Activated CD8-positive, alpha-beta memory T cell treated with anti-CD3 and anti-CD28 coated beads, Interleukin-2, amount 10 ng/mL, durations not matched to agents 7 days and 5 days (primary cell): ENCODE measurements at places on chromosomes 11 and 22. TPM values are rescaled to one million over a fixed set of nuclear protein-coding genes. Genes with fewer than 3 reads are reported as not detected.
A peak's percentile ranks its signal among the peaks of the same experiment; 100 is the strongest.

Gene C11orf91
- total RNA-seq: not detected

Gene ANO5
- total RNA-seq: 0.16 TPM

Gene PATE4
- not detected for total RNA-seq

Gene PRRG4
- 1.9 TPM for total RNA-seq

Gene STIP1
- 410 TPM for total RNA-seq

Gene CLCF1
- 1.9 TPM for total RNA-seq

Gene CDON
- total RNA-seq: 1.5 TPM

Gene EMID1
- total RNA-seq: not detected

DNA sequence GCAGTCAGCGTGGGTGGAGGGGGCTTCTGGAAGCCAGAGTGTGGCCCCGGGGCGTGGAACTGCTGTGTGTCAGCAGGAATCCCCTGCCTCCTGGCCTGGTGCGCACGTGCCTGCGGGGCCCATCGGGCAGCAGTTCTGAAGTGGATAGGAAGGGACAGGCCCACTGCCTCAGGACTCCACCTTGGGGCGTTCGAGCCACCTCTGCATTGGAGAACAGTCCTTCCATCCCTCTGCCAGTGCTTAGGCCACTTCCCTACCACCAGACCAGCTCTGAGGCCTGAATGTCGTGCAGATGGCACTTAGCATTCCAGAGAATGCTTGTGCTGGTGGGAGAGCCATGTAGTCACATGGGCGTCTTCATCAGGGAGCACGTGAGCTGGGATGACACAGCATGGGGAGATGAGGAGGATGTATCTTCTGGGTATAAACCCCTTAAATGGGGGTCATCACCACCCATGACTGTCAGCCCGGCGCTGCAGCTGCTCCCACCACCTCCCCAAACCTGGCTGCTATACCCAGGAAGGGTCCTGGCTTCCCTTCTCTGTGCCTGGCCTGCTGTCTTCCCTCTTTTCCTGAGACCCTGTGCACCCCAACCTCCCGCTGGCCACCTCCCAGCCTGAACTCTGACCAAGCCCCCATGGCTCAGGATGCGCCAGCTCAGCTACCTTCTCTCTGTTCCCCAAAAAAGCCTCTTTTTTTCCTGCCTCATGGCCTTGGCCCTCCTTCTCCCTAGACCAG, 9.7 kb downstream of the INCENP start:
- H3K27me3 ChIP-seq: no peaks in the 10 kb centered on the region
- H3K4me3 ChIP-seq: no peak overlapping the region
- peaks cover 28% of the 10 kb centered on the region for H3K4me1 ChIP-seq
- H3K36me3 ChIP-seq: peaks cover 50% of the 10 kb centered on the region
- DNase-seq: no peak

- DNase-seq: no peak
- H3K4me3 ChIP-seq: no peak overlapping the region
- no peak overlapping the region for H3K27ac ChIP-seq
- no peaks in the 10 kb centered on the region for H3K4me1 ChIP-seq
Observed at GRCh38 chr11:28524098-28524497, 415.9 kb downstream of the METTL15 start.

- peaks cover 57% of the 10 kb centered on the region for H3K27me3 ChIP-seq
- DNase-seq: no peak
- H3K36me3 ChIP-seq: no peaks in the 10 kb centered on the region
- H3K4me1 ChIP-seq: peaks cover 13% of the 10 kb centered on the region
Observed at GRCh38 chr22:42366806-42367581, 65.2 kb downstream of the NFAM1 start.

DNA sequence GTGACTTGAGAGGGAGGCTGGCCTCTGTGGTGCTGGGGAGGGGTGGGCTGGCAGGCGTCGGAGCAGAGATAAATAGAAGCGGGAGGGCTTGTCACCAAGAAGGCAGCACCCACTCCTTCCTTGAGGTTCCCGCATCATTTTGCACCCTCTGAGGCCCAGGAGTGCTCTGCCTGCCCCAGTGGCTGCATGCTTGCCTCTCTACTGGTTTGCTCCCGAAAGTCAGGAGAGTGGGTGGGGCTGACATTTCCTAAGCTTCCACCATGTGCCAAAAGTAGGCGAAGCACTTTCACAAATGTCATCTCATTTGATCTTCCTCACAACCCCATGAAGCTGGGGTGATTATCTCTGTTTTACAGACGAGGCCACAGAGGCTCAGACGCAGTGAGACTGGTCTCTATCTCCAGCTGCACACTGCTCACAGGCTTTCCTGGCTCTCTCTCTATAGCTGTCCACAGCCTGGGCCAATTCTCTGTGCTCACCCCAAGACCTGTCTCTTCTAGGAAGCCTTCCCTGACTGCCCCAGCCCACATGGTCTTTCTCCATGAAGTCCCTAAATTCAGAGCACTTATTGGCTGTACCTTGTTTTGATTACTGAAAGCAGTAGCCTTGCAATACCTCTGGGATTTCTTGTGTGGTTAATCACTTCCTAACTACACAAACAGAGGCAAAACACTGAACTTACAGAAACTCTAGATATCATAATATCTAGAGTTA, 2.6 kb upstream of the UCP3 start:
- H3K4me1 ChIP-seq: peaks cover 65% of the 10 kb centered on the region
- DNase-seq: peak; percentile 70
- H3K27ac ChIP-seq: peak overlapping the region; percentile 82
- H3K27me3 ChIP-seq: no peaks in the 10 kb centered on the region

- no peak overlapping the region for H3K27ac ChIP-seq
- peak; percentile 37 for DNase-seq
- no peak overlapping the region for H3K4me3 ChIP-seq
Observed at GRCh38 chr22:49754696-49755630, 72.7 kb downstream of the BRD1 start.

DNA sequence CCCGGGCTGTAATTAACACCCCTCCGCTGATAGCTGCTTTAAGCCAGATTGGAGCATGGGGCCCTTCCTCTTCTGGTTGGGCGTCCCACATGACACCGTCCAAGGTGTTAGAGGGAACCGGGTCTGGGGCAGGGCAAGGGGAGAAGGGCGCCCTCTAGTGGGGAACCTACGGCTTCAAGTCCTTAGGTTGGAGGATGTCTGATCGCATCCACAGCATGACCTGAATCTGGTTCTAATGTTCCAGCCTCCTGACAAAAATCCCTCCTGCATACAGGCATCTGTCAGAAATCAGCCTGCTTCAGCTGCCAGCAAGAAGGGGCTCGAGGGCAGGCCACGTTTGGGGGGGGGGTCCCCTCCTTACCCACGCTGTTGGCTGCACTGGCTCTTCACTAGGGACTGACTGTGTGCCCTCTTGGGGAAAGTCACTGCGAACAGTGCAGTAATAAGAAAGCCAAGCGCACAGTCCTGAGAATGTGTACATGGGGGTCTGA, 94.2 kb upstream of the TBCEL start:
- H3K36me3 ChIP-seq: no peaks in the 10 kb centered on the region
- H3K27me3 ChIP-seq: peaks cover 2% of the 10 kb centered on the region
- H3K4me3 ChIP-seq: no peak overlapping the region

GRCh38 chr11:116037861-116038260, 533.6 kb upstream of the CADM1 start:
- H3K4me1 ChIP-seq: no peaks in the 10 kb centered on the region
- H3K36me3 ChIP-seq: no peaks in the 10 kb centered on the region
- no peak overlapping the region for H3K27ac ChIP-seq
- DNase-seq: no peak
- no peaks in the 10 kb centered on the region for H3K27me3 ChIP-seq
- H3K4me3 ChIP-seq: no peak overlapping the region

- H3K4me1 ChIP-seq: peaks cover 24% of the 10 kb centered on the region
- no peaks in the 10 kb centered on the region for H3K36me3 ChIP-seq
- no peak overlapping the region for H3K27ac ChIP-seq
- DNase-seq: no peak
- peaks cover 7% of the 10 kb centered on the region for H3K27me3 ChIP-seq
Observed at GRCh38 chr11:68325183-68325906, 13.0 kb downstream of the LRP5 start.
